ENCODE measurements at places on chromosomes 12 and 14. TPM values are rescaled to one million over a fixed set of nuclear protein-coding genes. Genes with fewer than 3 reads are reported as not detected.

Gene CD4
- total RNA-seq: 5.4 TPM

Gene HOXC9
- 5.9 TPM for total RNA-seq

Gene LRRC9
- total RNA-seq: not detected

Gene LYSET
- 10.2 TPM for total RNA-seq

Gene PRDM4
- 18.7 TPM for total RNA-seq

Gene KRT73
- not detected for total RNA-seq

Gene OTOGL
- 0.20 TPM for total RNA-seq

Measured in RPMI7951 (cell line).